NCI-H2081 treated with DMSO at 0.1 percent for 48 hours (cell line): ENCODE measurements at places on chromosomes 7 and 10.

GRCh38 chr10:68752711-68753350, 31.8 kb downstream of the CCAR1 start:
- DNase-seq = no peak

DNA sequence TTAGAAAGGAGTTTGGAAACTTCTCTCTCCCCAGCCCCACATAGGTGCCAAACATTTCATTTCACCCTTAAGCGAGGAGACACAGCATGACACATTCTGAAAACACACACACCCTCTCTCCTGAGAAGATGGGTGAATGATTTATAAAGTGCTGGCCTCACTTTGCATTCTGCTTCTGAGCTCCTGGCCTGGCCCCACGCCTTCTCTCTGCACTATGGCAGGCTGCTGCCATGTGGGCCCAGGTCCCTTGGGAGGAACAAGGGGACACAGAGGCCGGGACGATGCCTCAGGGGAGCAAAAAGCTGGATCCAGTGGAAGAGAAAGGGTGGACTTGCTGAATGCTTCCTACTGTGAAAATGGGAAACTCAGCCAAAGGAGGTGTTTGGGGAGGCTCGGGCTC, 56.0 kb downstream of the CPXM2 start:
- DNase-seq = no peak

DNA sequence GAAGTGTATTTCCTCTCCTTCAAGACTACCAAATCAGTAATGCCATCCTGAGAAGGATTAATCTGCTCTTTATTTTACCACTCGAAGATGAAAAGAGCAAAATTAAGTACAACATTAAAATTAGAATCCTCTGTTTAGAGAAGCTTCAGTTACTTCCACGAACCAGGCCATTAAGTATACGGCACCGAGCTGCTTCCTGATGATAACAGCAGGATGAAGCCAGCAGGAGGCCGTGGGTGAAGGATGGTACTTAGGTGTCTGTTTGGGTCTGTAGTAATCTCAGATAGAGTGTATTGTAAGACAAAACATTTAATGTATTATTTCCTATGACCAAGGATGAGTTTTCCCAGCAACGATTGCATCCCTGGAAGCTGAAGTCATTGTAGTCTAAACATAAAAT, 362.8 kb downstream of the SFMBT2 start:
- no peak for DNase-seq

DNA sequence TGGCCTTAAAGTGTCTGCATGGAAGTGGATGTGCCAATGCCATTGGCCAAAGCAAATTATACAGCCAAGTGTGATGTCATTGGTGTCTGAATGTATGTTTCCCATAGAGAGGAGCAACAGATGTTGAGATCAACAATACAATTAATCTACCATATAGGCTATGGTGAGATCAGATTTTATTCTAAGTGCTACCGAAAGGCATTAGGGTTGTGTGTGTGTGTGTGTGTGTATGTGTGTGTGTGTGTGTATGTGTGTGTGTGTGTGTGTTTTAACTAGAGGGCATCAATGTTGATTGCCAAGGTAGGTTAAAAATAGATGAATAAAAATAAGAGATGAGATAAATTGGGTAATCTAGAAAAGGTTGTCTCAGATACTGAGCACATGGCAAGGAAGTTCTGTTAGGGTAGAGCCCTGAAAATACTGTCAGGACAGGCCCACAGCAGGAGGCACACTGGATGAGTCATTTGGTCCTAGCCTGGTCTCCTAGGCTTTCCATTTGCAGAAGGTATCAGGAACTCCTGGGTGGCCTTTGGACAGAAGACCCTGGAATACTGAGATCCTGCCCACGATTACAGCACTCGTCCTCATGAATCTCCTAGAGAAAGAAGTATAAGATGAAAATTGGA, 446.0 kb upstream of the PODXL start:
- DNase-seq = no peak

GRCh38 chr7:55212176-55212575, 153.0 kb upstream of the LANCL2 start:
- DNase-seq = no peak

GRCh38 chr10:132826524-132827422, 40.8 kb upstream of the NKX6-2 start:
- DNase-seq = no peak

DNA sequence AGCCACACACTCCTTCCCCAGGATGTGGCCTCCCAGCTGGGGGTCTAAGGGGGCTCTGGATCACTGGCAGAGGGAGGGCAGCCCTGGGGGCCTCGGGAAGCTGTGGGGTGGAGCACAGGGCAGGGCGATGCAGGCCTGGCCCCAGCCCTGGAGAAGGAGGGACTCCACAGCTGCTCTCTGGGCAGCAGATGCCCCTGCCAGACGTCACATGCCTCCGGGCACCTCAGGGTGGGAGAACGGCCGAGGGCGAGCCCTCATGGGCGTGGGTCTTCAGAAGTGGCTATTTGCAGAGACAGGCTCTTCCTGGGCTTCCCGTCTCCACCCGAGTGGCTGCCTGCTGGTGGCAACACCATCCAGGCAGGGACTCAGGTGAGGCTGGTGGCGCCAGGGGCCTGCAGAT, 16.0 kb upstream of the ADGRA1 start:
- DNase-seq = no peak

DNA sequence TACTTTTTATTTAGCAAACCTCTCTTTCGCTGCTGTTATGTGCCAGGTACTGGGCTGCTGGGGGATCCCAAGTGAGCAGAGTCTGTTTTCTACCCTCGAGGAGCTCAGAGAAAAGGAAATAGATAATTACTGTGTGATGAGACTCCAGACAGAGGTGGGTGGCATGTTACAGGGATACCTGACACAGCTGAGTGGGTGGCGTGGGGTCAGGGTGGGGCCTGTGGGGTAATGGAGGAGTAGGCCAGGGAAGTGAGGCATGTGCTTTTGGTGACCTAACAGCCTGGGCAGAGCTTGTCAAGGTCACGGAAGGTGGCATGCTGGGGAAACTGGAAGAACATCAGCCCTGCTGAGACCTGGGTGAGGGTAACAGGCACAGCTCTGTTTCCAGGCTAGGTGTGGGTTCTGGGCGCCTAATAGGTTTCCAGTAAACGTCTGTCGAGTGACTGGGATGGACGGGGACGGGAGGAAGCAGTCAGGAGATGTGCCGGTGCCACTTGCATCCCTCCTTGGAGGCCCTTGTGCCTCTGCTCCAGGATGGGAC, 36.5 kb upstream of the MMD2 start:
- no peak for DNase-seq

- DNase-seq = no peak
Observed at GRCh38 chr7:5139998-5140397, 50.0 kb upstream of the WIPI2 start.

GRCh38 chr7:112115880-112116279, 90.3 kb downstream of the DOCK4 start:
- DNase-seq = no peak

GRCh38 chr10:99529591-99530107, 3.1 kb upstream of the NKX2-3 start:
- no peak for DNase-seq

- no peak for DNase-seq
Observed at GRCh38 chr10:121788115-121788514, 139.7 kb downstream of the ATE1 start.

DNA sequence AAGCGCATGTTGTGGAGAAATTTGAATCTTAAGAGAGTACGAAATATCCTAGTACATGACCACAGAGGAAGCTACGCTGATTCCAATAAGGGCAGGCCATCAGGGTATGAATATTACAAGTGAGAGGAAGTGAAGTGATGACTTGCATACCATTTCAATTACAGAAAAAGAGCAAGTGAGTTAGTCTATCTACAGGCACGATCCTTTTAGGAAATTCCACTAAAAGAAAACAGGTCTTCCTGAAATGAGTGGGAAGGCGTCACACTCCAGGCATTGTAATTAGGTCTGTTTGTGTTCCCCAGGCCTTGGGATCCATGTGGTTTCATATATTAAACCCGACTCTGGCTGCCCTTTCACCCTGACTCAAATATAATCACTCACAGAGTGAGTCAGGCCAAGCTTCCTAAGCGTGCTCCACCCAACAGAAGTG, 152.5 kb downstream of the SEMA3A start:
- DNase-seq = no peak

DNA sequence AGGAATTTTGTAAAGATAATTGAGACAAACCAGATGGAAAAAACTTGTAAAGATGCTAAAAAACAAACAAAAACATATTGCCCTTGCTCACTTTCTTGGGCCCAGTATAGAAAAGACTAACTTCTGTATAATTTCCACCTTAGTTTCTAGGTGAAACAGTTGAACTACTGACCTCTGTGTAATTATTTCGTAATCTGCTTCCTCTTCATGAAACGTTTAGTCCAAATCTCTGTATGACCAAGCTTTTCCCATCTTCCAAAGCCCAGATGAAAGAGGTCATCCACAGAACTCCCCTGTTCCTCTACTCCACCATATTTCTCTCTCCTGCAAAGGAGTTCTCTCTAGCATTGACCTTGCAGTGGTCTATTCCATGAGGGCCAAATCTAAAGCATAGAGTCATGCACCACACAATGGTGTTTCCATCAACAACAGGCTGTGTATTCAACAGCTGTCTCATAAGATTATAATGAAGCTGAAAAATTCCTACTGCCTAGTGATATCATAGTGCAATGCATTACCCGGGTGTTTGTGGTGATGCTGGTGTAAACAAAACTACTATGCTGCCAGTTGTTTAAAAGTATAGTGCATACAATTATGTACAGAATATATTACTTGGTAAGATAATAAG, 647.6 kb downstream of the TNS3 start:
- DNase-seq = no peak

DNA sequence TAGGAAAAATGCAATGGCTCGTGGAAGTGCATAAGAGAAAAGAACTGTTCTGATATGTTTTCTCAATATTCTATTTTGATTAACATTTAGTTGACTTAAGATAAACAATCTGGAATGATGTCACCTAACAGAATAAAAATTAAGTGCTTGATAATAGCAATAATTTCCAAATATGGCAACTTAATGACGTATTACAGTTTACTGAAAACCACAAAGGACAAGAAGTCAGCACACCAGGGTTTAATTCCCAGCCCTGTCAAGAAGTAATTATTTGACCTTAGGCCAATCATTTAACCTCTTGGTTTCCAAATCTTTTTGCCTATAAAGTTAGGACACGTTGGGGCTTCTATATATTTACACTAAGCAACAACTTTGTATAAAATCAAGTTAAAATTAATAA, 95.7 kb downstream of the CABCOCO1 start:
- no peak for DNase-seq

- DNase-seq = no peak
Observed at GRCh38 chr7:88185650-88186049, 34.2 kb downstream of the SRI start.

GRCh38 chr10:44725404-44725803, 185.7 kb upstream of the TMEM72 start:
- no peak for DNase-seq

DNA sequence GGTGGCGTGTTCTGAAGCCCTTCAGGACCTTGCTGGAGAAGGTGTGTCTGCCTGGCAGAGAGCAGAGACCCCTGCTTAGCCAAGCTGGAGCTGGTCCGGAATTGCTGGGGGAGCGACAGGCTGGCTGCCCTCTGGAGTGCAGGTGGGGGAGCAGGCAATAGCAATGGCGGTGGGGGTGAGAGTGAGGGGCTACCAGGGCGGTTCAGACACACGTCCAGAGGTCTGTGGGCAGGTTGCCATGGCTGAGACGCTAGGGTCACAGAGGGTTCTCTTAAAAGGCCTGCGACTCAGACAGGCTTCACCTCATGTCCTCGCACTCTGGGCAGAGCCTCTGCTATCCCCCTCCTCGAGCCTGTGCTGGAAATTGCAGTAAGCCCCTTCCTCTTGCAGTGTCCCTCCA, 329.0 kb upstream of the C7orf33 start:
- DNase-seq = no peak

DNA sequence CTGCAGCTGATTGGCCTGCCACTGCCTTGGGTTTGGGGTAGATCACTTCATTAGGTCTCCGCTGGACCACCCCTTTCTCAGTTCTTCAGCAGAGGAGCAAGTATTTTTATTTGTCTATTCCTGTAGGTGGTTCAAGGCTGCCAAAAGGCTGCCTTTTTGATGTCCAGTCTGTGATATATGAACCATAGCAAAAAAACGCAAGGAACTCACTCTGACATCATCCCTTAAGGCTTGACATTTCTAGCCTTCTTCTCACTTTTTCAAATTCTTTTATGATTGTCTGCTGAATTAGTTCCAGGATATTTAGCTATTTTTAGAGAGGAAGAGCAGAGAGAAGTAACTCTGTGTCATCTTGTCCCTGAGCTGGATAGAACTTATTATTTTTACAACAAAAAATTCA, 269.2 kb downstream of the BAMBI start:
- no peak for DNase-seq

- no peak for DNase-seq
Observed at GRCh38 chr7:26180792-26181198, 19.8 kb downstream of the HNRNPA2B1 start.

GRCh38 chr10:33211106-33211878, 123.2 kb downstream of the NRP1 start:
- no peak for DNase-seq

DNA sequence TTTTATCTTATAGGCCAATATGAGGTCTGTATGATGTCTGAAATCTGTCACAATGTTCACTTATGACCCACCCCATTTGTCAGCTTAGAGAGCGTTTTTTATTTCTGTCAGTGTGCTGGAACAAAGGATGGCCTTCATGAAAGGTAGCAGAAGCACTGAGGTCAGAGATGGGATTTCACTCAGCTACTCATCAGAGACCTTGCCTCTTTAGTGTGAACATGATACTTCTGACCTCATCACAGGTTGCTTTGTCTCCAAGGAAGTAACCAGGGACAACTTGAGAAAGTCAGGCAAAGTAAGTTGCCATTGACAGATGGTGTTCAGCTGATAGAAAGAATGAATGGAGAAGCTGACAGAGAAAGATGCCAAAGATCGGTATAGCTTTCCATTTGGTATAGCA, 16.3 kb downstream of the YAE1 start:
- DNase-seq = no peak

DNA sequence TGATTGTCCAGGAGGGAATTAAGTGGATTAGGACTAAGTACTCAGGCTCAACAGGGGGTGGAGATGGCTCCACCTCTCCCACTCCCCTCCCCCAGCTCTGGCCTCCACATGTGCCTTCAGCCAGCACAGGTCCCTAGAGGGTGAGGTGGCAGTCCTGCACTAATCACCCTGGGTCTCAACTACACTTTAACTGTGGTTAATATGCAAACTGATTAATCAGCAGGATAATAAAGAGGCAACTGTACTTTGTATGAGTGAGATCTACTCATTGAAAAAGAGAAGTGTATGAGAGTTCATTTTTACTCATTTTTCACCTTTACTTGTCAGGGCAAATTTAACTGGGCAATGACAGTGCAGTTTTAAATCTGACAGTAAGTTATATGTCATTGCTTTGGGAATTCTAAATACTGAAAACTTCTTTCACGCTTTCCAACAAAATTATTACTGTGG, 223.8 kb upstream of the CCDC6 start:
- DNase-seq = no peak
